ENCODE measurements at places on chromosomes 1 and 21.
A peak's percentile ranks its signal among the peaks of the same experiment; 100 is the strongest.

DNA sequence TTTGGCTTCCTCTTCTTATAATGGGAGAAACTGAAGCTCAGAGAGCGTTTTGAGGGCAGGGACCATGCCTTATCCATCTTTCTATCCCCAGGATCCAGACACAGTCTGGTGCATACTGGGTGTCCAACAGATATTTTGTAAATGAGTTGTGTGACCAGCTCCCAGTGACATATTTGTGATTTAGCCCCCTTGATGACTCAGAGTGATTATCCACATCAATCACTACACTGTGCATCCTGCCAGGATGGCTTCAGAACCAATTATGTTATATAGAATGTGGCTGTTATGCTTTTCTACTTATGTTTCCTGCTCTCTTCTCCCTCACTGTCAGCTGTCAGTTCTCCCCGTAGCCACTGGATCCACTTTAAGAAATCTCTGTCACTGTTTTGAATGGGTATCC, 11.3 kb downstream of the OLFML3 start:
- no peak for DNase-seq

- no peak for DNase-seq
Observed at GRCh38 chr1:55813618-55814017, 598.5 kb upstream of the USP24 start.

GRCh38 chr1:27634985-27635367, at the start of gene FGR:
TSS of gene FGR (minus strand) at chr1:27635185. CDS start at chr1:27623916, 11,269 bp downstream.
- DNase-seq = no peak

- DNase-seq = no peak
Observed at GRCh38 chr1:173024543-173024942, 26.2 kb downstream of the TNFSF18 start.

- DNase-seq = peak; percentile 38
Observed at GRCh38 chr21:14683063-14683462, 136.9 kb upstream of the SAMSN1 start.

- DNase-seq = no peak
Observed at GRCh38 chr1:231186356-231187115, 24.7 kb downstream of the TRIM67 start.

- DNase-seq = no peak
Observed at GRCh38 chr1:220759147-220759546, 11.0 kb downstream of the MTARC2 start.

GRCh38 chr1:236854605-236854983, 59.5 kb downstream of the MTR start:
- DNase-seq = no peak

GRCh38 chr1:169091480-169091941, 15.0 kb upstream of the ATP1B1 start:
- no peak for DNase-seq

GRCh38 chr1:245859493-245860114, 647.5 kb downstream of the SMYD3 start:
- DNase-seq = no peak

DNA sequence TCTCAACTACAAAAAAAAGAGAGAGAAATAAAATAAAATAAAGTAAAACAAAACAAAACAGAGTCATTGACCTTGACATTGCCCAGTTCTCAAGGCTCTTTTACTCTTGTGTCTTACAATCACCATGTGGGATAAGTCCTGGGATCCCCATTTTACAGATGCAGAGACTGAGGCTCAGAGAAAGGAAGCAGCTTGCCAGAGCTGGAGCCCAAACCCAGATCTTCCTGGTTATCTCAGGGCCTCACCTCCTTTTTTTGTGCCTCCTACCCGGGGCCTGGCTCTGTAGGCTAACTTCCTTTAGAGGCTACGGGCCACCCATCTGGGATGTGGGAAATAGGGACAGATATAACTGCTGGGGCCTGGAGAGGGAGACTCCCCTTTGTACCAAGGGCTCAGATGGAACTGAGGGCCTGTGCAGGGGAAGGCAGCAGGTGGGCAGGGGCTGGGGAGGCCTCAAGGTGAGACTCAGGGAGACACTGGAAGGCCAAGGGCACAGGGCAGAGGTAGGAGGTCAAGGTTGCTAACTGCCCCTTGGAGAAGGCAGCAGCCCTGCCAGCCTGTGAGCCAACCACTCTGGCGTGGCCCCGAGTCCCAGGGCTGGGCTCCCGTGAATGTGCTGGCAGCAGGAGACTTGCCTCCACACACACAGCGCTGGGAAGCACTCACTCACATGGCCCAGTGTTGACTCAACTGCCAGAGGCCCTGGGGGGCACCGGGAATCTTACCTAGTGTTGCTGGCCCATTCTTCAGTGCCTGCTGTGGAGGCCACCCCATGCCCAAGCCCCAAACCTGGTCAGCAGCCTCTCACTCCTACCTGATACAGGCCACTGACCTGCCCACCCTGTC, 6.5 kb upstream of the ECE1 start:
- DNase-seq = no peak

- no peak for DNase-seq
Observed at GRCh38 chr1:29900712-29901111, 664.4 kb downstream of the PTPRU start.

- DNase-seq = no peak
Observed at GRCh38 chr1:47332779-47333577, 612 bp upstream of the CMPK1 start.

DNA sequence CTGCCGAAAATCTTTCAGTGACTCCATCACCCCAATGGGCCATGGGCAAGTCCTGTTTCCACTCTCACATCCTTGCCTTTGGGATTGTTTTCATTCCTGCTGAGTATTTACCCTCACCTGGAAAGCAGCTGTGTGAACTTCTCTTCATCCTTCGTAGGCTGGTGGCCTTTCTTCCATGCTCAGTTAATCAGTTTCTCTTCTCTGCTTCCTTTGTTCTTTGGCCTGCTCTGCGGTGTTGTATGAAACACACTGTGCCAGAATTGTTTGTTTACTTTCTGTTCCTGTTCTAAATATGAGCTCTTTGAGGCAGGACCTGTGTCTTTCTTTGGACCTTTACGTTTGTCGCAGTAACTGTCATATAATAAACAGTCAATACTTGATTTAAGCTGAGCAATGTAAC, 48.6 kb downstream of the ITSN1 start:
- no peak for DNase-seq

DNA sequence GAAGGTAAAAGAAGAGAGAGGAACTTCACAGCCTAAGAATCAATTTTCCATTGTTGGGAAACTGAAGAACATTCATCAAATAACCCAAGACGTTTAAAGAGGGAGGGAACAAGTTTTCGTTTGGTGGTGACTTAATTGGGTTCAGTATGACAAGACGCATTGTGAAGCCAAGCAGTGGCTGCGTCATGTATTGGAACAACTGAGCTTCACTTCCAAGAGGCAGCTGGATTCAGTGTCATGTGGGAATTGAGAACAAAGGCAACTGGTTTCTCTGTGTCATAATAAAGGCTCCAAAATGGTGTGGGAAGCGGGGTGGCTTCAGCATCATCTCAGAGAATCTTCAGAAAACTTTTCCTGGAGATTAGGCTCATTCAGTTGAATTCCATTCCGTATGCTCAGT, 29.8 kb upstream of the RC3H1 start:
- no peak for DNase-seq

GRCh38 chr21:38506661-38507281, 8.5 kb upstream of the ERG start:
- peak; percentile 89 for DNase-seq

DNA sequence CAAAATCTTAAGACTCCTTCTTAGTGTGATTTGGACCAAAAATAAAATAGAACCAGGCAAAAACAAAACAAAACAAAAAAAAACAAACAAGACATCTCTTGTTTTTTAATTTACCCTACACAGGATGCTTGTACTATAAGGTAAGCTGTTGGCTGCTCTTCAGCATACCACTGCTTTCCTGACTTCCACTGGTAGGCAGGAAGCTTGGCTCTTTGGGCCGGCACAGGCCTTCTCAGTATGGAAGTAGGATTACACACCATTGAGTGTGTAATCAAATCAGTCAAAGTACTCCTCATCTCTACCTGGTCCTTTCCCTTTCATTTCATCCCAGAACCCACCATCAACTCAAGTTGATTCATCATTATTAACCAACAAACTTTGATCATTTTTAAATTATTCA, 61.9 kb upstream of the RGS1 start:
- DNase-seq = no peak

DNA sequence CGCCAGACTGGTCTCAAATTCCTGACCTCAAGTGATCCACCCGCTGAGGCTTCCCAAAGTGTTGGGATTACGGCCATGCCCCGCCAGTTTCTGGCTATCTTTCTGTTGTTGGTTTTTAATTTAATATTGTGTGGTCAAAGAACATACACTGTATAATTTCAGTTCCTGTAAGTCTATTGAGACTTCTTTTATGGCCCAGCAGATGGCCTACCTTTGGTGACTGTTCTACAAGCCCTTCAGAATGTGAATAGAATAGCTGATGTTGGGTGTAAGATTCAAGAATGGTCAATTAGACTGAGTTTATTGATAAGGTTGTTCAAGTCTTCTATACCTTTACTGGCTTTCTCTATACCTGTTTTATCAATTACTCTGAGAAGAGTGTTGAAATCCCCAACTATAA, 10.7 kb downstream of the HES2 start:
- DNase-seq = no peak

DNA sequence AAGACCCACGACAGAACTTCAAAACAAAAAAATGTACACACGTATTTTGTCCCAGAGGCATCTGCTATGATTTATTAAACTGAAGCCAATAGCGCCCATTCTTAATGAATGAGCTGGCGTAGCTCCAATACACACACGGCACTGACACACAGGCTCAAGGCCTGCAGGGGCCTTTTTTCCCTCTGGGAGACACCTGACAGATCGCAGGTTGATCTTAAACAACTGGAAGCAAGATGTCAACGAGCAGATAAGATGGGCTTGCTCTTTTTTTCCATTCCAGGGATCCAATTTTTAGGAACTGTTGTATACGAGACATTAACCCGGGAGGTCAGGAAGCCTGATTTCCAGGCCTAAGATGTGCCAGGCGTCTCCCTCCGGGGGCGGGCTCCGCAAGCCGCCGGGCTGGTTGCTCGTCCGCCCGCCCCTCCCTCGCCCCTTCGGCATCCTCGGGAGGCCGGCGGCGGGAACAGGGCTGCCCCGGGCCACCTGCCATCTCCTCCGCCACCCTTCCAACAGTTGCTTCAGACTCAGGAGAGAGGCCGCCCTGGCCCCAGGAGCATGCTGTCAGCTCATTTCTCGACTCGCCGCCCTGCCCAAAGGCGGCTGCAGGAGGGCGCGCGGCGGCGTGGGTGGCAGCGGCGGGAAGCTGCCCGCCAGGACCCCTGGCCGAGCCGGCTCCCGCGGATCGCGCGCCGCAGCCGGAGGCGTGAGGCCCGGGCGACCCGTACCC, 735 bp downstream of the TTC13 start:
- peak; percentile 43 for DNase-seq

DNA sequence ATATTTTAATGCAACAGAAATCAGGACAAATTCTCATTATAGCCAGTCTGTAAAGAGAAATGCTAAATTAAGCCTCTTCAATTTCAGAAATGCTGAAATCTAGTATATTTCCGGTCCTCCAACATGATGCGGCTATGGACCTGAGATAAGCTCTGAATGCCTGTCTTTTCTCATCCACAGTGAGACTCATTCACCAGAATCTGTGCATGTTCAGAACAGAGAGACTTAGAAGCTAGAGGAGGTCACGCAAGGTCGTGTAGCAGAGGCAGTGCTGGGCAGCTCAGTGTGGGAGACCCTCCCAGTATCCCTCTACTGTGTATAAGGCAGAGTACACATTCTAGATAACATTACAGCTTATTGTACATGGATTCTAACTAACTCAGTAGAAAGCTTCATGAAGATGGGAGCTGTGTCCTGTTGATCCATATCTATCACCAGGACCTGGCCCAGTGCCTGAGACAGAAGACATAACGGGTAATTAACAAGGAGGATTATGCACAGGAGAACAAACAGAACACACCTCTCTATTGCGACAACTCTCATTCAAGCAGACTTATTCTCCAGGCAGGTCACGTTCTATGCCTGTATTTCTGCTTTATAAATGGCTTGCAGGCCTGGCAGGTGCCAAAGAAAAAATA, 97.0 kb upstream of the COA6 start:
- no peak for DNase-seq

- DNase-seq = no peak
Observed at GRCh38 chr1:26626994-26627393, 68.8 kb upstream of the ARID1A start.

DNA sequence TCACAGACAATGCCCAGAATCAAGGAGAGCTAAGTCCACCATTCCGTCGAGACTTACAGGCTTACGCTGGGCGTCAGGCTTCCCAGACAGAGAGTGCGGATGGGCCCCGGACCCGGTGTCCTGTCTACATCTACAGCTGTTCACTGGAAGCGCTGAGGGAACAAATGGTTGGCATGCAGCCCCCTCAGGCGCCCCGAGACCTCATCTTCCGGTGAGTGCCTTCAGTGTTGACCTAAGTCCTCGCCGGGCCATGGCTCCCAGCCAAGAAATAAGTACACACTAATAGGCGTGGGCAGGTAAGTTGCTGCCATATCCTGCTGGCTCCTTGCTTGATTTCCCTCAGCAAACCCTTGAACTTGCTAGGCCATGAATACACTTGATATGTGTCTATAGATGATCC, 26.2 kb downstream of the HYI start:
- no peak for DNase-seq

GRCh38 chr1:166685200-166685599, 154.1 kb upstream of the POGK start:
- no peak for DNase-seq

GRCh38 chr1:214248311-214249085, 32.5 kb upstream of the SMYD2 start:
- DNase-seq = no peak

DNA sequence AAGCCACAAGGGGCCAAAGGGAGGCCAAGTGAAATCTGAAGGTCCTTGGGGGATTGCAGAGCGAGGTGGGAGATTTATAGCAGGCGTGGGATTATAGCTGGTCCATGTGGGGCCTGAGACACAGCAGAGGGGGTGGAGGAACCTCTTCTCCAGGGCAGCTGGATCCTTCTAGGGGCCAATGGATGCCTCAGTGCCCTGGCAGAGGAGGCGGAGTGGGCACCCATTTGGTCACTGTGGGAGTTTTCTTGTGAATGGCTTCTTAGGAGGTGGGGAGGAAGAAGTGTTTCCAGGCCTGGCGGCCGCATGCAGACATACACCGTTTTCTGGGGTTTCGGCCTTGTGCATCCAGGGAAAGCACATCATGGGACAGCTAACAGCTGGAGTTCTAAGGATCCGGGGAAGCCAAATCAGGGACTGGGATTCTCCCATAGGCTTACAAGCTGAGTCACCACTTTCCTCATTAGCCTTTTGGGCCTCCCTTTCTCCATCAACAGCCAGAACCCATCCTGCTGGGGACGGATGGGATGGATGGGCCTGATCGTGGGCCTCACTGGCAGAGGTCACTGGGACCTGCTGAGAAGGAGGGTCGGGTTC, 76.5 kb downstream of the RHOU start:
- no peak for DNase-seq

GRCh38 chr1:156122519-156123355, 8.2 kb downstream of the LMNA start:
- no peak for DNase-seq

DNA sequence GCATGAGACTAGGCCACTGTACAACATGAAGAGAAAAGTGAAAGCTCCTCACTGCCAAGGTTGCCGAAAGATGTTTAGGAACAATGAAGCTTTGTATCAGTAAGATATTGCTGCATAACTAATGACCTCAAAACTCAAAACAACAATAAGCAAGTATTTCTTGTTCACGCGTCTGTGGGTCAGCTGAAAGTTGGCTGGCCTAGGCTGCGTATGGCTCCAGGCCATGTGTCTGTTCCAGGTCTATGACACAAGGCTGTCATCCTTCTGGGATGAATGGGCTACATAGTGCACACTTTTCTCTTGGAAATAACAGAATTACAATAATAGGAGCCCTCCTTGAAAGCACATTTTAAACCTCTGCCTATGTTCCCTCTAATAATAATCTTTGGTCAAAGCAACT, 515.9 kb downstream of the PLPP3 start:
- no peak for DNase-seq

GRCh38 chr1:171793636-171794035, 12.2 kb downstream of the METTL13 start:
- DNase-seq = no peak
